ENCODE measurements at places on chromosomes 1 and 21. TPM values are rescaled to one million over a fixed set of nuclear protein-coding genes. Genes with fewer than 3 reads are reported as not detected.

- DNase-seq = no peak
These were observed 41.6 kb downstream of the GNG12 start for GRCh38 chr1:67791686-67792085.

- no peak for DNase-seq
These were observed 54.4 kb downstream of the EVI5 start for GRCh38 chr1:92730476-92730875.

- peak; percentile 67 for DNase-seq
These were observed 174.4 kb upstream of the HMCN1 start for GRCh38 chr1:185559684-185560331.

- DNase-seq = no peak
These were observed 12.2 kb downstream of the AKIRIN1 start for GRCh38 chr1:39003281-39003680.

- DNase-seq = no peak
These were observed 30.8 kb downstream of the PLPP3 start for GRCh38 chr1:56548571-56548970.

Gene FCAMR
- not detected for total RNA-seq

- DNase-seq = no peak
These were observed 90.4 kb upstream of the EDN2 start for GRCh38 chr1:41574842-41575241.

DNA sequence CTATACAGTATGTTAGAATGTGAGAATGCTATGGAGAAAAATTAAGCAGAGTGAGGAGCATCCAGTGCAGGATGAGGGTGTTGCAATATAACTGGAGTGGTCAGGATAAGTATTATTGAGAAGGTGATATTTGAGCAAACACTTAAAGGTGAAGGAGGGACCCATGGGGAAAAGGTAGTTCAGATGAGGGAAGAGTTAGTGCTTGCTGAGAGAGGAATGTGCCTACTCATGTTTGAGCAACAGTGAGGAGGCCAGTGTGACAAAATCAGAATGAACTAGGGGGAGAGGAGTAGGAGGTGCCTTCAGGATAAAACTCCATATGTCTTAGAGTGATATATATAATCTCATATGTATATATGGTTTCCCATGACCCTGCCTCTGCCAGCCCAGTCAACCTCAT is 6.2 kb upstream of the TRIM45 start:
- DNase-seq = no peak

DNA sequence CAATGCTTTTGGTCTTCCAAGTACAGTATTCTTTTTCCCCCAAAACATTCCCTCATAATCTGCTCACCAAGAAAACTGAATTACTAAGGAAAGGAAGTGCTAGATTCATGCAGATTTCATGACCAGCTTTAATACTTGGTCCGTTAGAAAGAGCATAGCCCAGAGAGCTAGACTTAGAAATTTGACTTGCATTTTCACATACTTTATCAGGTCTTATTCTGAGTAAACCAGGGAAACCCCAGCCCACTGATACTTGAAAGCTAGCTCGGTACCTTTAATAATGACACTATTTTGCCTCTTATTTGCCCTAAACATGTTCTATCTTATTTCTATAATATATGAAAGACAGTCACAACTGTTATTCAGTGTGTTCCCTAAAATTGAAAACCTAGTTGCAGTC is 204.5 kb downstream of the TTLL7 start:
- DNase-seq = no peak

- no peak for DNase-seq
These were observed 2.6 kb downstream of the C1orf116 start for GRCh38 chr1:207029701-207030521.

- DNase-seq = no peak
These were observed 155.0 kb upstream of the EDN2 start for GRCh38 chr1:41639332-41639936.

DNA sequence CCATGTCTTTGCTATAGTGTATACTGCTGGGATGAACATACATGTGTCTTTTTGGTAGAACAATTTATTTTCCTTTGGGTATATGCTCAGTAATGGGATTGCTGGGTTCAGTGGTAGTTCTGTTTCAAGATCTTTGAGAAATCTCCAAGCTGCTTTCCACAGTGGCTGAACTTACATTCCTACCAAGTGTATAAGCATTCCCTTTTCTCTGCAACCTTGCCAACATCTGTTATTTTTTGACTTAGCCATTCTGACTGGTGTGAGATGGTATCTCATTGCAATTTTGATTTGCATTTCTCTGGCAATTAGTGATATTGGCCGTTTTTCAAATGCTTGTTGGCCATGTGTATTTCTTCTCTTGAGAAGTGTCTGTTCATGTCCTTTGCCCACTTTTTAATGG is 37.5 kb upstream of the ANGPTL1 start:
- DNase-seq = no peak

Gene MYBPH
- not detected for total RNA-seq

Gene TTC22
- total RNA-seq = 9.0 TPM

DNA sequence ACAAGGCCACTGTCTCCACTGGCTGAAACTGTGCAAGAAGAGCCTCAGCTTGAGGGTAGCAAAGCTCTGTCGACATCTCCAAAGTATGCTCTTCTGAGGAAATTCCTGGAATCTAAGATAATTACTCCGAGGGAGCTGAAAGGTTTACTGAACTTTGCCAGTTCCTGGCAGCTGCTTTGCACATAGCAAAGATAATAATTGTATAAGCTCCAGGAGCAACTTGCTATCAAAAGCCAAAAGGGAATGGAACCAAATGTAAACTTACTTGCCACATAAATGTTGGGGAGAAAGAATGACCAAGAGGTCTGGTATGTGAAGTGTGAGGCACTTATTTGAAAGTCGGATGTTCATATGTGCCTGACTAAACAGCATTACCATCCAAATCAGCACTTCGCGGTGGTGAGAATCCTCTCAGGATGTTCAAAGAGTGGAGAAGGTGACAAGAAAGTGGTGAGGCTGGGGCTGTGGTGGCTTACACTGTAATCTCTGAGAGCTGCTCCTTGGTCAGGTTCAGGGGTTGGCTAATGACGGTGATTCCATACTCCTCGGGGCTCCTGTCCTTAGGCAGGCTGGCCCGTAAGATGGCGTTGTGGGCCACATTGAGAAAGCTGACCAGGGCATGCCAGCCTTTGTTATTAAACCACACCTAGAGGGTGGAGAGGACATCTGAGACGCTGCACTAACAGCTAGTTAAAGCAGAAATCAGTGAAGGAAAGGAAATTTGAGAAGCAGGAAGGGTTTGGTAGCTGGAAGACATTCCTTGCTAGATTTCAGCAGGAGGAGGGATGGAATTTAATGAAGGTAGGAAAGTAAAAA is 100.0 kb downstream of the ABCA4 start:
- DNase-seq = no peak

- DNase-seq = no peak
These were observed 26.8 kb downstream of the EIF4G3 start for GRCh38 chr1:21149855-21150432.

- DNase-seq = no peak
These were observed 15.1 kb downstream of the KIAA1614 start for GRCh38 chr1:180927841-180928240.

- DNase-seq = no peak
These were observed 294.9 kb downstream of the LRRIQ3 start for GRCh38 chr1:73903092-73903491.

Gene LRRC53
- not detected for total RNA-seq

DNA sequence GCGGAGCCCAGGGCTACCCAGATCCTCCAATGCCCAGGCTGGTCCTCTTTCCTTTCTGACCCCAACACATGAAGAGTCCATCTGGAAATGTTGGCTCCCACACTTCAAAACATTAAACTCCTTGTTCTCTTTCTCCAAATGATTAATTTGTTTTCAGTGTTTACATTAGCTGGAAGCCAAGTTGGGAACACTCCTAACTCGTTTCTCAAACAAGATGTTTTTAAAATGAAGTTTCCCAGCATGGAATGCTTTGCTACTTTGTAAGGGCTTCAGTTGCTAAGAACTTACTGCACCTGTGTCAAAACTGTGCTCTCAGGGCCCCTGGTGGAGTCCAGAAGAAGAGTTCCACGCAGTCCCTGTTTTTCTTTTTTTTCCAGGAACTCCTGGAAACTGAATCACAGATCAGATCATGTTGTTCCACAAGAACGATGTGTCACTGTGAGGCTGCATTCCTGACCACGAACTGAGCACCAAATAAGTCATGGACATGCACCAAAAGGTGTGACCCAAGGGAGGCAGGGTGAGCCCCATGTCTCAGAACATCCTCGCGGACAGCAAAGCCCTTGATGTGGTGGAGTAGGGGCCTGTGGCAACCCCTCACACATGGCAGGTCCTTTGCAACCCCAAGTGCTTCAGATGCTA is 257.3 kb downstream of the KCNJ6 start:
- no peak for DNase-seq

Gene GOLT1A
- not detected for total RNA-seq

DNA sequence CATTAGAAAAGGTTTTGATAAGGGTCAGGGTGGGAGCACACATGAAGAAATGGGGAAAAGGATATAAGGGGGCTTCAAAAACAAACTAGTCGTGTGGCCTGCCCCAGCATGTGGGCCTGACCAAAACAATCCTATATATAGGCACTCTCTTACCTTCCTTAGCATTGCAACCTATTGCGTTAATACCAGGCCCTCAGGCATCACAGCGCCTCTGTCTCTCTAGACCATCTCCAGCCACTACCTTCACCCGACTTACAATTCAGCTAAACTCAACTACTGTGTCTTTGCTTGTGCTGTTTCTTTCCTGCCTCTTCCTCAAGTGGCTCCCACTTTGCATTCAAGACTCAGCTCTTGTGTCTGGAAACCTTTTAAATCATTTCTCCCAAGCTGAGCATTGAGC is 47.0 kb upstream of the GJA5 start:
- no peak for DNase-seq

- no peak for DNase-seq
These were observed 11.6 kb downstream of the UBE2J2 start for GRCh38 chr1:1262071-1262470.

DNA sequence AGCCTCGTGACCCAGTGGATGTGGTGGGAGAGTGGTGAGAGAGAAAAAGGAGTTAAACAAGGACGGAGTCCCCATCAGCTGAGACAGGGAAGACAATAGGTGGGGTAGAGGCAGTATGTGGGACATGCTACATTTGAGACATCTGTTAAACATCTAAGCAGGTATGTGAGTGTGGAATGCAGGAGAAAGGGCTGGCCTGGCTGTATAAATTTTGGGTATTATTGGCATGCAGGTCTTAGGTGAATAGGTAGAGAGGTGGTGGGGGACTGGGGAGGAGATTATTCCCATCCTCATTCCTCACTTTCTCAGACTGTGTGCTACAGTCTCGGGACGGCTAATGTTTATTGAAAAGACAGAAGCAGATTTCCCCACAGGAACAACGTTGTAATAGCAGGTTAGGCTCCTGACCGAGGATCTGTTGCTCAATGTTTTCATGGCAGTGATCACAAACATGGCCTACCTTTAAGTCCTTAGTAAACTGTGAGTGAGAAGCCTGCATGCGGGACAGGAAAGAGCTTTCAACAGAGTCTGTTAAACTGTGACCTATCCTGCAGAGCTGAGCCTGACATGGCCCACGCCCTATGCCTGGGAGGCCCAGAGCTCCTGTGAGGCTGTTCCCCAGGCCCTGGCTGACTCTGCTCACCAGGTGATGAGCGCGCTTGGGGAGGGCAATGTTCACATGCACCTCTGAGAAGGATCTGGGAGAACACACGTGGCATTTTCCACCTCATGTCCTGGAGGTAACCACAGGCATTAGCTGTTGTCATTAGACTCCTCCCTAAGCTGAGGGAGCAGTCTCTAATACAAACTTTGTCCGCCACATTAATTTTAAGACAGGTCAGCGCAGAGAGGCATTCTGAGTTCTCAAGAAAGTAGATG is 16.5 kb downstream of the VSIG8 start:
- no peak for DNase-seq

Gene WNT4
- not detected for total RNA-seq

DNA sequence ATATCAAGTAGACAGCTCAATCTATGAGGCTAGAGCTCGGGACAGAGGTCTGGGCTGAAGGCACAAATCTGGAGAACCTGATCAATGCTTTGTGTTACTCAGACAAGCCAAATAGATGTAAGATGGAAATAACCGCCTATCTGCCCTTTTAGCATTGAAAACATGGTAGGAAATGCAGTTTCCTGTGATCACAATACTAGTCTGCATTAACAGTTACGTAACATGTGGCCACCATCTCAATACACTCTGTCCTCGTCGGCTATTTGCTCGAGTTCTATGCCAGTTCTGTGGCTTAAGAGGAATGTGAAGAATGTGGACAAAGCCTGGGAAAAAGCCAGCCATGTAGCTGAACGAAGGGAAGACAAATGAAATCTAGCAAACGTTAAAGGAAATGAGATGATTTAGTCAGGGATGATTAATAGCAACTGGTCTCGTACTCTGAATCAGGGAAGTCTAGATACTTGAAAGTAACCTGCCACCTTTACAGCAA is 73.3 kb downstream of the HSF2BP start:
- no peak for DNase-seq

GRCh38 chr1:89698020-89698560 is 65.2 kb downstream of the LRRC8C start:
- DNase-seq = no peak

DNA sequence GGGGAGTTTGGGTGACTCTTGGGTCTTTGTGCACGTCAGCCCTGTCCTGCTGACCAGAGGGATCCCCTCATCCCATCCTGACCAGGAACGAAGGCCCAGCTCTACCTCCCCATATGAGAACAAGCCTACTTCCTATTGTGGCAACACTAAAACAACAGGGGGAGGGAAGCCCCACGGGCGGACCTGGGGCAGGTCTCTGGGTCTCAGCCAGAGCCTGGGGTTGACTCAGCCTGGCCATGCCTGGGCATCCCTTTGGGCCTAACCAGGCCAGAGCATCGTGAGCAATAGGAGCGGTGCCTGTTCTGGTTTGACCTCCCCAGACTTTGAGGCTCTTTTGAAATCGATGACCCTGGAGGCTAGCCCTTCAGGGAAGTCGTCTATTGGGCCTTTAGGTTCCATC is 16.8 kb downstream of the RPS6KA1 start:
- no peak for DNase-seq

GRCh38 chr1:167673265-167673664 is 43.2 kb downstream of the RCSD1 start:
- no peak for DNase-seq

DNA sequence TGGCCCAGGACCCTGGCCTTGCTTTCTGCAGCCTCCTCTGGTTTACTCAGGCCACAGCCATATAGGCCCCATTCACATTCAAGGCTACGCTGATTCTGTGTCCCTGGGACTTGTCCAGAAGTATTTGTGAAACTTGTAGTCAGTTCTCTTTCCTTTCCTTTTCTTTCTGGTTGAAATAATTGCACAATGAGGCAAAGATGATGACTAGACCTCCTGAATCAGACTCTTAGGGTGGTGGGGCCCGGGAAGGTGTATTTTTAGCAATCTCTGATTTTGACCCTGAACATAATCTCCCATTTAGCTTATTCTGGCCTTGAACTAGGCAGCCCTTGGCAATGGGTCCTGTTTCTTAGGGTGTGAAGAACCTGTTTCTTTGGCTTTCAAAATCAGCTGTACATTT is 39.9 kb downstream of the STUM start:
- no peak for DNase-seq

DNA sequence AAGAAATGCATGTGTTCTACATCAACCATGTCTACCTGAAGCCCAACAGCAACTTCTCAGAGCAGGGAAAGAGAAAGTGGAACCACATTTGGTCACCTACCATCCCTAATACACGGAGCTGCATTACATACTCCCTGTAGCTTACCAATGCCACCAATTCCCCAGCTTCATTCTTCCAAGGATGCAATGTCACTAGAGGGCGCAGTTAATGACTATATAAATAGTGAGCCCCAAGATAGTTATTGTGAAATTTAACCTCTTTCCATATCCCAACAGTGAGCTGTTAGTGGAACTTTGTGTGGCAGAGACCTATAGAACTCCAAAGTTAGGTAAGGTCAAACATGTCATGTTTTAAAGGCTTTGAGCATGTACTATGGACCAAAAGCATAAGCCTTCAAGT is 618.3 kb downstream of the SMYD3 start:
- DNase-seq = no peak

Measured in activated naive CD8-positive, alpha-beta T cell treated with anti-CD3 and anti-CD28 coated beads, Interleukin-2, amount 10 ng/mL, durations not matched to agents 7 days and 5 days (primary cell).